M059J (cell line): ENCODE measurements at places on chromosomes 5 and 9.

DNA sequence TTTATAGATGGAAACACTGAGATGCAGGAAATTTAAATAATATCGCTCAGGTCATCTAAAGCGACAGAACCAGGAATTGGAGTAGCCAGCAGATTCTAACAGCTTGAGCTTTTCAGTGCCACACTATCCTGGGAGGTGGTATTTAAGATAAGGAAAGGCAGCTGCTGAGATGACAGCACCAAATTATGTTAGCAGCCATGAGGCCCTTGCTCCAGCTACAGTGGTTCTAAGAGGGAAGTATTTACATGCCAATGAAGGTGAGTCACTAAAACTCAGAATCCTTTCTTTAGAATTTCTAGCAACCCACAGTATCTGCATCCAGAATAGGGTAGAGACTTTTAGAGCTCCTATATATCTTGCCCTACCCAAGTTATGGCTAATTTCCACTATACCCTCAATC is 127.0 kb upstream of the VLDLR start:
- peak; percentile 77 for DNase-seq

DNA sequence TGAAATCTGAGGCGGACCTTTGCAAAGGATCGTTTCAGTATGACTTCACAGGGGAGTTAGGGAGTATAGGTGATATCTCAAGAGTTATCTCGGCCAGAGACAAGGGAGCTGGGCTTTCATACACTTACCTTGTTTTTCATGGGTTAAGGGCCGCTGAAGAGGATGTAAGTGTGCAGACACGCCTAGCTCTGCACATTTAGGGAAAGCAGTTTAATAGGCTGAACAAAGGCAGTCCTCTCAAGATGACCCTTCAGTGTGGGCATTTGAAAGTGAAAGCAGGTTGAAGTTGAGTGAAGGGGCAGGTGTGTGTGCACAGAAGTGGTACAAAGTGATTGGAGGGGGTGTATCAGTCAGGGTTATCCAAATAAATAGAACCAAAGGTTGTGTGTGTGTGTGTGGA is 33.1 kb upstream of the PRXL2C start:
- no peak for DNase-seq

- no peak for DNase-seq
These were observed 13.1 kb upstream of the PTGER4 start for GRCh38 chr5:40666657-40667056.

GRCh38 chr9:129344641-129345495 is 166.8 kb upstream of the IER5L start:
- no peak for DNase-seq

GRCh38 chr5:60196385-60197113 is 303.0 kb upstream of the PDE4D start:
- peak; percentile 99 for DNase-seq

DNA sequence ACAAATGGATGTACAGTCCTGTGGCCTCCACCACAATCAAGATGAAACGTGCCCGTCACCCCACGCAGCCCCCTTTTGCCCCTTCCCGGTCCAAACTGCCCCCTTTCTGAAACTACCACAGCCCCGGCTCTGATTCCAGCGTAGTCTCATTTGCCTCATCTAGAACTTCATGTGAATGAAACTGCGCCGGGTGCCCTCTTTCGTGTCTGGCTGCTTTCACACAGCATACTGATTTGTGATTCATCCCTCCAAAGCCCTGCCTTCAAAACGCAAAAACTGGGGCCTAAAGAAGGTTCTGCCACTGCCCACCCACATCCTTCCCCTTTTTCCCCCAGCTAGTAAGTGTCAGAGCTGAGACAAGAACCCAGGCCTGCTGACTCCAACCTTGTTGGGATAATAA is 31.5 kb upstream of the NCS1 start:
- no peak for DNase-seq

GRCh38 chr9:20286969-20287368 is 335.3 kb downstream of the MLLT3 start:
- no peak for DNase-seq

- DNase-seq, result peak; percentile 17
These were observed 3.4 kb upstream of the CACFD1 start for GRCh38 chr9:133456409-133456808.

GRCh38 chr5:61268871-61269270 is 63.2 kb upstream of the ZSWIM6 start:
- DNase-seq, result no peak

- DNase-seq, result no peak
These were observed 81.9 kb downstream of the PRR16 start for GRCh38 chr5:120545951-120546350.

GRCh38 chr9:133727876-133728441 is 10.2 kb downstream of the SARDH start:
- DNase-seq, result no peak

GRCh38 chr5:161535762-161536161 is 10.8 kb downstream of the GABRB2 start:
- DNase-seq, result no peak

DNA sequence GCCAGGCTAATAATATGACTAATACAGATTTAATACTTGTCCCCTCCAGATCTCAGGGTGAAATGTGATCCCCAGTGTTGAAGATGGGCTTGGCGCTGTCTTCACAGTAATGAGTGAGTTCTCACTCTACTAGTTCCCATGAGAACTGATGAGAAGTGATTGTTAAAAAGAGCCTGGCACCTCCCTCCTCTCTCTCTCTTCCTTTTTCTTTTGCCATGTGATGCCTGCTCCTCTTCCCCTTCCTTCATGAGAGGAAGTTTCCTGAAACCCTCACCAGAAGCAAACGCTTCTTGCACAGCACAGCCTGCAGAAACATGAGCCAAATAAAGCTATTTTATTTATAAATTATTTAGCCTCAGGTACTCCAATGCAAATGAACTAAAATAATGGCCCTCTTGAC is 55.2 kb downstream of the GLDC start:
- DNase-seq, result no peak

GRCh38 chr9:122389799-122390481 is 19.1 kb downstream of the PTGS1 start:
- DNase-seq, result peak; percentile 80

- no peak for DNase-seq
These were observed 53.7 kb downstream of the FNBP1 start for GRCh38 chr9:129989362-129989708.

- DNase-seq, result peak; percentile 45
These were observed 978 bp downstream of the P4HA2 start for GRCh38 chr5:132226516-132227234.

- no peak for DNase-seq
These were observed 58.5 kb downstream of the SECISBP2 start for GRCh38 chr9:89376741-89377351.

GRCh38 chr5:96509721-96510350 is 76.8 kb upstream of the PCSK1 start:
- peak; percentile 87 for DNase-seq

DNA sequence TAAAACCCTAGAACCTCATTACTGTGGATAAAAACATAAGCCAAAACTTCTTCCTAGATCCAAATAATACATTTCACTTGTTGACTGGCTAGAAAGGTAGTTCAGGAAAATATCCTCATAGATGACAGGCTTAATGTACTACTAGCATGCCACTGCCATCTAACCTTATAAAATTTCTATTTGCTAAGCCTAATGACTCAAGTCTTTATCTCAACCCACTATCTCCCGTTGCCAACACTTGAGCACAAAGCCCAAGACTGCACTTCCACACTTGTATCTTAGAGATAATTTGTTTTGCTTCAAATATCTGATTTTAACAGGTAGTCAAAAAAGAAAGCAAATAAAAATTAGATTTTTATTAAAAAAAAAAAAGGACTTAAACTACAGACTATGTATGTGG is 42.7 kb downstream of the FBXL17 start:
- DNase-seq, result peak; percentile 38

DNA sequence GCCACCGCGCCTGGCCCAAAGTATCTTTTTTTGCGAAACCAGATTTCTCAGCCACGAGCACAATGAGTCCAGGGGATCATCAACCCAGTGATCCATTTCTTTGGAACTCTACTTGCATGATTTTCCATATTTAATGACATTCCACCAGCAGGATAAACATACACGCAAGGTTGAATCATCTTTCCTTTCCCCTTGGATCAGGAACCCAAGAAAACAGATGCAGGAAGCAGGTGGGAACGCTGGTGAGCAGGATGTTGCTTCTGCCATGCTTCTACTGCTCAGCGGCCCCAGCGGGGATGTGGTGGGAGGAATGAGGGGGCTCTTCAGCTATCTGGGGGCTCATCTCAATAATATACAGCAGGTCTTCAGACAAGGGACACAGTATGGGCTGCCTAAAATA is 118.2 kb downstream of the SEC61B start:
- peak; percentile 61 for DNase-seq

- no peak for DNase-seq
These were observed 296.9 kb downstream of the MSX2 start for GRCh38 chr5:175021321-175021720.

DNA sequence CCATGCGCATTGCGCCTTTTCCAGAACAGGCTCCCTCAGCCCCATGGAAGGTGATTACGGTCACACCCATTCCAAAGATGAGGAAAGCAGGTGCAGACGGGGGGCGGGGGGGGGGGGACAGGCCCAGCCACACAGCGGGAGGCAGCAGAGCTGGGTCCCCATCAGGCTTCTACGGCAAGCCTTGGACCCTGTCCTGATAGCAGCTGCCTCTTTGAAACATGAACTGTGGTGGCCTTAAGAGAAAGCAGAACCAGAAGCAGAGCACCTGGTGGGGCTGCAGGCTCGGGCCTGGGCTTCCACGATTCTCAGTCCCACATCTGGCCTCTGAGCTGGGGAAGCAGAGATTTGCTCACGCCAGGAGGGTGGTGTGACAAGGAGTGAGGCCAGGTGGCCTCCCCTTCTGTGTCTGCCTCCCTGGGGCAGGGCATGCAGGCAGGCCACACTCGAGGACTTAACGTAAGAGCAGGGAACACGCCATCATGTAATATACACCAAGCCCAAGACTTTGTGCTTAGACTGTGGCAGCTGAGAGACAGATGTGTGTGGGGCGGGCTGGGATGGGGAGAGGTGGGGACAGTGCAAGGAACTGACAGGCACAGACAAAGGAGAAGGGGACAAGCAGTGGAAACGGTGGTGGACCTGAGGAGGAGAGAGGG is 14.2 kb upstream of the PHYKPL start:
- no peak for DNase-seq

- peak; percentile 67 for DNase-seq
These were observed 18.6 kb upstream of the TJP2 start for GRCh38 chr9:69155341-69156030.

- peak; percentile 94 for DNase-seq
These were observed 10.2 kb downstream of the ZNF608 start for GRCh38 chr5:124736082-124736804.

DNA sequence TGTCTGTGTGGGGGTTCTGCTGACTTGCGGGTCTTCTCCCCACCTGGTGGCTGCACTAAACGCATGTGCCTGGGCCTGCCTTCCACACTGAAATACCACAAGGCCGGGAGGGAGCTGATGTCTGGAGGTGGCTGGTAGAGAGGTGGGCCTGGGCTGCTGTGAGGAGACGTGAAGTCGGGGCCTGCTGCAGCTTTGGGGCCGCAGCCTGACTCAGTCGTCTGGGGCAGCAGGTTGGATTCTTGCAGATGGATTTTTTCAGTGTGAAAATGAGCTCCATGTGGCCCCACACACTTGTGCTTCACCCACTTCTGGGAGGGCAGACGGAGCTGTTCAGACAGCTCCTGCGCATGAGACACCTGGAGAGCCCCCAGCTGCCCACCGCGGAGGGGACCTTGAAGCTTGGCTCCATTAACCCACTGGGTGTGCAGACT is 29.3 kb downstream of the COL5A1 start:
- no peak for DNase-seq

DNA sequence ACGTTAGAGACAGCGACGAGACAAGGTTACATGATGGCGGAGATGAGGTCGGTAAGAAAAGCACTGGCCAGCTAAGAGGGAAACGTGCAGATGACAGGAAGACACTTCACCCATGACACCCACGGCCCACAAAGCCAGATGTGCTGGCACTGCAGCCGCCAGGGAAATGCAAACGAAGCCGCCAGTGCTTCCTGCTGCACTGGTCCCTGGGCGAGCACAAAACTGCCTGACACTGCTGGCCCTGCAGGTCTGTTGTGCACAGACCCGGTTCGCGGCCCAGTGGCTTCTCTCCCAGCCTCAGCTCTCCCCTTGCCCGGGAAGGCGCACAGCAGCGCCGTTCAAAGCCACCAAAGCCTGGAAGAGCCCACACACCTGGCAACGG is 20.3 kb downstream of the QSOX2 start:
- no peak for DNase-seq

DNA sequence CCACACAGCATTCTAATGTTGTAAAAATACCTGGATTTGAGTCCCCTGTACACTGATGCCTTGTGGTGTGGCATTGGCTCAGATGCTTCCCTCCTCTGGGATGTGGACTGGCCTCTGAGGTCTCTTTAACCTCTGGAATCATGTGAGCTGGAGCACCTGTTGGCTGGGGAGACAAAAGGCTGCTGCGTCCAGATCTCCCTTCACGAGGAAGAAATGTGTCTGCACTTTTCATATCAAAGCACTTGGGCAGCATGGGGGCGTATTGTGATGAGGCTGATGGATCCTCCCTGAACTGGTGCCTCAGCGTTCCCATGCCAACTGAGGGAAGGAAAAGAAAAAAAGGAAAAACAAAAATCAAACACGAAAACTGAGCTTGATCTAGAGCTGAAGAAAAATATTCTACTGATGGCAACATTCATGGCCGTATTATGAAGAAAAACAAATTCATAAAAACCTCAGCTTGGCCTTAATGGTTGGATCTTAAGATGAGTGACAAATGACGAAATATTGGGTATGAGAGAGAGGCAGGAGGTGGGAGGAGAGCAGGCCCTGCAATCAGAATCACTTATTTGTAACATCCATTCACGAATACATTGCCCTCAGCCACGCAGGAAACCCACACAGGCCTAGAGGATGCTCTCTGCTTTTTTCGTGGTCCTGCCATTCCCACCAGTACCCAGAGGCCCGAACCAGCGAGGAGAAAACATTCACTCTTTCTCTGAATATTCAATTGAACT is 26.2 kb downstream of the GRIA1 start:
- DNase-seq, result no peak

- peak; percentile 39 for DNase-seq
These were observed 215.1 kb downstream of the SH3GL2 start for GRCh38 chr9:17793713-17794622.

DNA sequence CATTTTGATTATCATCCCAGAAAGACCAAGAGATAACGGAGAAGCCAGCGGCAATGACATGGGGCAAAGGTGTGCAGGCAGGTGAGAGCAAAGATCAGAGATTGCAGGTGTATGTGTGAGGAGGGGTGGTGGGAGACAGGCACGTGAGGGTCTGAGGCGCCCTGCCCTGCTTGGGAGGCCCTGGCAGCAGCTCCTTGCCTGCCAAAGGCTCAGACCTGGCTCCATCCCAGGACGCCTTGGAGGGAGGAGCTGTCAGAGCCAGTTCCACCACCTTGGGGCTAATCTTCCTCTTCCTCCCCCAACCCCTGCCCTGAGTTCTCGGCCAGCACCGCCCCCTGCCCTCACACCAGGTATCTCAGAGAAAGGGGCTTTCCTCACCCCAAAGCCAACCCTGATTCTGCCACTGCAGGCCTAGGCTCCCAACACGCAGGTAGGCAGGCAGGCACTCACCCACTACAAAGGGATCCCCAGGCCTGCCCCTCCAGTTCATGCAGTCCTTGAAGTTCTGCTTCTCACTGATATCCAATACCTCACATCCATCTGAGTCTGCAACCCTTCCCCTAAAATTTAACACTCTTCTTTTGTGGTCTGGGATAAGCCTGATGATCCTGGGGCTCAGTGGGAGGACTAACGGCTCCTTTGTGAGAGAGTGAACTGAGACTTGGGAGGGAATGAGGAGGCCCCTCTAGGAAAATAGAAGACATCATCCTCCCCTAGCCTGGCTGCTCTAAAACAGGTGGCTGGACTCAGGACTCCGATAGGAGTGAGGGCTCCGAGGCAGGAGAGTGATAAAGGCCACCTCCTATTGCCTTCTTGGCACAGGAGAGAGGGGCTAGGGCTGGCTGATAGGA is 1.8 kb downstream of the AQP3 start:
- no peak for DNase-seq

- no peak for DNase-seq
These were observed 461.9 kb upstream of the COX7C start for GRCh38 chr5:86155796-86156195.
